ENCODE measurements at places on chromosomes 12 and 14.

- H3K4me3 ChIP-seq, result no peak overlapping the region
- H3K27ac ChIP-seq, result no peak overlapping the region
- H3K27me3 ChIP-seq, result no peaks in the 10 kb centered on the region
- no peaks in the 10 kb centered on the region for H3K4me1 ChIP-seq
- H3K36me3 ChIP-seq, result no peaks in the 10 kb centered on the region
Measured at GRCh38 chr14:66395300-66395699, 90.9 kb upstream of the CCDC196 start.

DNA sequence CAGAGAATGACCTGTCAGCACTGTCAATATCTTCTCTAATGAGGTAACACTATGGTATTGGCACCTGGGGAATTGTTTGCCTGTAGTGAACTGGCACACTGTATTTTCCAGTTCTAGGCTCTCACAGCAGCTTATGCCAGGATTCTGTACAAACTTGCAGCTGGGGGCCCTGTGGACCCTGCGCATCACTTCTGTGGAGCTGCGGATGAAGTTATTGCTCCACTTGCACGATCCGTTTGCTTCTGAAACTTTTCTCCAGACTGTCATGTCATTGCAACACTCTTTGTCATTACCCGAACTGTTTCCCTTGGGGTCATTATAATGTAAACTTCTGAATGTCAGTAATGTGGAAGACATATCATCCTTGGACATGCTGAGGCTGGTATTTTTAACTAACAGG is 3.9 kb downstream of the RNASE11 start:
- no peak overlapping the region for H3K27ac ChIP-seq
- H3K36me3 ChIP-seq, result no peaks in the 10 kb centered on the region
- no peak overlapping the region for H3K4me3 ChIP-seq
- H3K27me3 ChIP-seq, result no peaks in the 10 kb centered on the region

DNA sequence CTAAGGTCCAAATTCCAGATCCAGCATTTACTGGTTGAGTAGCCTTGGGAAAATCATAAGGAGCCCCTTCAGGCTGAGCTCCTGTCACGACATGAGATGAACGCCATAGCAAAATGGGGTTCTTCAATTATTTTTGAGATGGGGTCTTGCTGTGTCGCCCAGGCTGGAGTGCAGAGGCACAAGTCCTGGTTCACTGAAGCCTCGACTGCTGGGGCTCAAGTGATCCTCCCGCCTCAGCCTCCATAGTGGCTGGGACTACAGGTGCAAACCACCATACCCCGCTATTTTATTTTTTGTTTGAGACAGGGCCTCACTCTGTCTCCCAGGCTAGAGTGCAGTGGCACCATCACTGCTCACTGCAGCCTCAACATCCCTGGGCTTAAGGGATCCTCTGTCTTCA is 25.7 kb upstream of the GPR68 start:
- H3K4me1 ChIP-seq, result no peaks in the 10 kb centered on the region
- H3K36me3 ChIP-seq, result no peaks in the 10 kb centered on the region
- no peaks in the 10 kb centered on the region for H3K27me3 ChIP-seq

DNA sequence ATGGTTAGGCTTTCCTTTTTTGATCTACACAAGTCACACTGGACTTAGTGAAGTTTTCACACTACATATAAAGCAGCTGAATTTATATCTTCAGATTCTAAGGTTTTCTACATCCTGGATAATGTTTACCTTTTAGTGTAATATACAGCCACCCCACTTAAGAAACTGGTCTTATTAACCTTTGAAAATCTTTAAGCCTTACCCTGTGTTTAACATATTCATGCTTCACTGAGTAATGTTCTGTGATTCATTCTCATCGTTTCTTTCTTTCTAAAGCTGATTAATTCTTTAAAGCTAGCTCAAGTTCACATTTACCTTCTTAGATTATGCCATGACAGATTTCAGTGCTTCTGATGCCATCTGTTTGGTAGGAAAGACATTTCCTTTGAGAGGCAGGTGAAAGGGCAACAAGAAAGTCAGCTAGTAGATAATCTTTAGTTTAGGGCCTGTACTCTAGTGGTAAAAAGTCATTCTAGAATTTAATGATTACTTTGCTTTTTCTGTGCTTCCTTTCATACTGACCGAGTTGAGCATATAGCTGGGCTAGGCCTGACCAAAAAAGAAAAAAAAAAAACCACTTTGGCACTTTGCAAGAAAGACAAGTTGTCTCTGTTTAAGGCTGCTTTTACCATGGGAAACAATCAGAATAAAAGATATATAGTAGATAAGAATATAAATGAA is 690.9 kb upstream of the FBXO33 start:
- H3K4me3 ChIP-seq, result no peak overlapping the region
- no peaks in the 10 kb centered on the region for H3K27me3 ChIP-seq
- no peaks in the 10 kb centered on the region for H3K4me1 ChIP-seq
- H3K36me3 ChIP-seq, result no peaks in the 10 kb centered on the region
- no peak overlapping the region for H3K27ac ChIP-seq

DNA sequence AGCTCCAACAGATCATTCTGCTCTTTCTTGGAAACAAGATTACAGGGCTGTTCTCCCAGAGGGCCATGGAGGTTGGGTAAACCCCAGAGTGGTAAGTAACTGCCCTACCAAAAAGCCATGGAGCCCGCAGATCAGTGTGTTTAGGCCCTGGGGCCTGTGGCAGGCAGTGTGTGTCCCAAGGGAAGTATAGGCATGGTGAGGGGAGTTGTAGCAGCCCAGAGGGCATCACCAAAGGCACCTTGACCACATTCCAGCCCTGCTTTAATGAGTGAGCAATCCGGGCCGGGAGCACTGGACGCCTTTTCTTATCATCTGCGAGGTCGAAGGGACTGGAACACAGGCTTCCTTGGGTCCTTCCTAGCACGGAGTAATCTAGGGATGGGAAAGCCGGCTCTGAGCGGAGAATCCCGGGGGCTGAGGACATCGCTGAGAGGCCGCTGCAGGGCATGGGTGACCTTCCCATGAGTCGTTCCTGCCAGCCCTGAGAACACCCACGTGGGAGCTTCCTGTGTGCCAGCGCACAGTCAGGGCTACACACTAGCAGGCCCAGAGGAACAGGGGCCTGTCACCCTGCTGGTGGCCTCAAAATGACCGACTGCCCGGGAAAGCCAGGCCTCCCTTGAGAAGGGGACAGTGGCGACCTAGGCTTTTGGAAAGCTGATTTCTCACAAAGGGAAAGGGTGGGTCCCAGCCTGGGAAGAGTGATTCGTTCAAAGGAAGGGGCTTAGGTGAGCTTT is 91.3 kb downstream of the NINJ2 start:
- DNase-seq, result no peak
- peak overlapping the region; percentile 78 for H3K27ac ChIP-seq
- H3K4me1 ChIP-seq, result peaks cover 36% of the 10 kb centered on the region
- no peak overlapping the region for H3K4me3 ChIP-seq
- no peaks in the 10 kb centered on the region for H3K27me3 ChIP-seq

DNA sequence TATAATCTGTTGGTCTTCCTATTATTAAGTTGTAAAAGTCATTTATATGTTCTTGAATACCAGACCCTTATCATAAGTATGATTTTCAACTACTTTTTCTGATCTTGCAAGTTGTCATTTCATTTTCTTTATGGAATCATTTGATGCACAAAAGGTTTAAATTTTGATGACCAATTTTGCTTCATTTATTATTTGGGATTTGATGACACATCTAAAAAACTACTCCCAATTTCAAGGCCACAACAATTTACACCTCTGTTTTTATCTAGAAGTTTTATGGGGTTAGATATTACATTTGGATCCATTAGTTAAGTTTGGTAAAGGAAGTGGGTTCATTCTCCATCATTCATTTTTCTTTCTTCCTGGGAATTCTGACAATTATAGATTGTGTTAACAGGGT is 259.2 kb downstream of the LRFN5 start:
- H3K36me3 ChIP-seq, result no peaks in the 10 kb centered on the region
- no peaks in the 10 kb centered on the region for H3K4me1 ChIP-seq
- DNase-seq, result no peak

GRCh38 chr14:104423701-104424405 is 155.7 kb upstream of the C14orf180 start:
- no peak overlapping the region for H3K4me3 ChIP-seq
- no peaks in the 10 kb centered on the region for H3K4me1 ChIP-seq
- H3K27me3 ChIP-seq, result no peaks in the 10 kb centered on the region

- no peaks in the 10 kb centered on the region for H3K27me3 ChIP-seq
- no peak for DNase-seq
- H3K4me3 ChIP-seq, result no peak overlapping the region
- H3K4me1 ChIP-seq, result no peaks in the 10 kb centered on the region
- H3K36me3 ChIP-seq, result no peaks in the 10 kb centered on the region
Measured at GRCh38 chr12:52788876-52789636, 6.9 kb downstream of the KRT3 start.

GRCh38 chr12:116481726-116482125 is 77.5 kb upstream of the MAP1LC3B2 start:
- H3K27ac ChIP-seq, result no peak overlapping the region
- H3K4me3 ChIP-seq, result no peak overlapping the region
- H3K27me3 ChIP-seq, result no peaks in the 10 kb centered on the region

DNA sequence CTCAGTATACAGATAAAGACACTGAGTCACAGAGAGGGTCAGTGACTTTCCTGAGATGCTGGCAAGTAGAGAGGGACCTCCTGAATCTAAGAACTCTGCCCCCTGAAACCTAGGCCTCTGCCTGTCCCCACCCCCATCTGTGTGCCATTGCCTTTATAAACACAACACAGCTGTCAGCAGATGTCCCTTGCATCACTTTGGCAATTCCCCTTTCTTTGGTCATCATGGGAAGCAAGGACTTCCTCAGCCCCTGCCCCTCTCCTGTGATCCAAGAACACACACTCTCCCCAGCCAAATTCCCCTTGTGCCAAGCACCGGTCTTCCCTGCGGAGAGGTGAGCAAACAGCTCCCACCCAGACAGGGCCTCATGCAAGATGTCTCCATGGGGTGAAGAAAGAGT is 8.3 kb downstream of the TSPAN11 start:
- H3K27ac ChIP-seq, result no peak overlapping the region
- H3K4me3 ChIP-seq, result no peak overlapping the region
- no peaks in the 10 kb centered on the region for H3K4me1 ChIP-seq

DNA sequence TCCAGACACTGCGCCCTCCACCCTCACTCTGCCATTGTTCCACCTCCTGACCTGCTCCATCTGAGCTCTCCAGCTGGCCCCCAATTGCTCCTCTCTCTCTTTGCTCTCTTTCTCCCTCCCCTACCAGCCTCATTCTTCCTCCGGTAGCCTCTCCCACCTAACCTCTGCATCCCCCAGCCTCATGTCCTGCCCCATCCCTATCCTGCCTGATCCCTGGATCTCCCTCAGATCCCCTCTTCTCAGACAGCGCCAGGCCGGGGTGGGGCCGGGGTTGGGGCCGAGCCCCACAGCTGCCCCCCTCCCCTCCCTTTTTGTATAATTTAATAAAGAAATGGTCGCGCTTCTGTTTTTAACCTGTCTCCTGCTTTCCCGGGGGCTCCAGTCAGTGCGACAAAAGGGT is 1.7 kb upstream of the LAG3 start:
- H3K27ac ChIP-seq, result peak overlapping the region; percentile 26
- peaks cover 30% of the 10 kb centered on the region for H3K4me1 ChIP-seq
- no peak overlapping the region for H3K4me3 ChIP-seq
- peaks cover 5% of the 10 kb centered on the region for H3K36me3 ChIP-seq
- no peak for DNase-seq

DNA sequence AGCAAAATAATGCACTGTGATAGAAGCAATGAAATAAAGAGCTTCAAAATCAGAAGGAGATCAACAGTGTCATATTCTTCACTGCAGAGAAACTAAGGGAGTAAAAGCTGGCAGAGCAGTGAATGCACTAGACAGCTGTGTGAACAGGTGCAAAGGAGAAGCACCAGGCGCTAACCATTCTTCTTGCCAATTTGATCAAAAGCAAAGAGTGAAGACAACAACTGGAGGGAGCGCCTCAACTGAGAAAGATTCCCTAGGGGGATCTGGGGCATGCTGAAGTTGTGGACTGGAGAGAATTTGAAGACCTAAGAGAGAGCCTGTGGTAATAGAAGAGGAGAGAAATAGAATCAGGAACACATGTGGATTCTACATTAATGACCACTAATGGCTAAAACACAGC is 50.4 kb upstream of the OVCH1 start:
- H3K4me1 ChIP-seq, result peaks cover 13% of the 10 kb centered on the region
- H3K27ac ChIP-seq, result no peak overlapping the region
- H3K27me3 ChIP-seq, result no peaks in the 10 kb centered on the region
- no peak for DNase-seq
- no peak overlapping the region for H3K4me3 ChIP-seq

DNA sequence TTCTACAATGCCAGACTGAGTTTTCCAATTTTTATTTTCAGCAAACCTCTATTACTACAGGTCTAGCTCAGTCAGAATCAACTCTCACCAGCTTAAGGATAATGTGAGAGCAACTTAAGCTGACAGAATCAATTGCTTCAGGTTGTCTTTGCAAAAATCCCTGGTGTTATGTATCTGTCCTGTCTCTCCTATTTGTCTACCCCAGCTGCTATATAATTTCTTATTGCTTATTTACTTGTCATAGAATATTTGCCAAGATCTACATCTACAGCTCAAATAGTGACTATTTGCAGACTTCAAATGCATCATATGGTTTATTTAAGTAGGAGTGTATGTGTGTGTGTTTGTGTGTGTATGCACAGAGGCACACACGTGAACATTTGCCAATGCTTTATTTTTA is 54.1 kb downstream of the FOXG1 start:
- no peaks in the 10 kb centered on the region for H3K4me1 ChIP-seq
- H3K27ac ChIP-seq, result no peak overlapping the region
- no peak overlapping the region for H3K4me3 ChIP-seq
- no peak for DNase-seq
- H3K27me3 ChIP-seq, result no peaks in the 10 kb centered on the region

- no peak for DNase-seq
- no peak overlapping the region for H3K4me3 ChIP-seq
- H3K36me3 ChIP-seq, result no peaks in the 10 kb centered on the region
- peaks cover 21% of the 10 kb centered on the region for H3K4me1 ChIP-seq
Measured at GRCh38 chr14:92519246-92520101, 5.9 kb downstream of the RIN3 start.

DNA sequence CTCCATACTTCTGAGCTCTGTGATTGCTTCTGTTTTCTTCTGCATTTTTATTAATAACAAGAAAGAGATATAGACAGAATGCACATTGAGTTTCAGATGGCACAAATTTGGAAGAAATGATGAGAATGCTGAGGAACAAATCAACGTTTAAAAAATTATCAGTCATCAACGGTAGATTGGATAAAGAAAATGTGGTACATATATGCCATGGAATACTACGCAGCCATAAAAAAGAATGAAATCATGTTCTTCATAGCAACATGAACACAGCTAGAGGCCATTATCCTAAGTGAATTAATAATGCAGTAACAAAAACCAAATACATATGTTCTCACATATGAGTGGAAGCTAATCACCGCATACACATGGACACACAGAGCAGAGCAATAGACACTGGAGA is 81.8 kb downstream of the DUSP6 start:
- H3K4me3 ChIP-seq, result no peak overlapping the region
- no peaks in the 10 kb centered on the region for H3K27me3 ChIP-seq
- DNase-seq, result no peak

Data from liver (tissue), 10 donors.